ENCODE measurements at places on chromosomes 11 and 22.
A peak's percentile ranks its signal among the peaks of the same experiment; 100 is the strongest.

GRCh38 chr22:50289942-50290630 is 17.4 kb downstream of the PLXNB2 start:
- DNase-seq: no peak

GRCh38 chr11:94179696-94180095 is 51.1 kb downstream of the PANX1 start:
- DNase-seq: no peak

DNA sequence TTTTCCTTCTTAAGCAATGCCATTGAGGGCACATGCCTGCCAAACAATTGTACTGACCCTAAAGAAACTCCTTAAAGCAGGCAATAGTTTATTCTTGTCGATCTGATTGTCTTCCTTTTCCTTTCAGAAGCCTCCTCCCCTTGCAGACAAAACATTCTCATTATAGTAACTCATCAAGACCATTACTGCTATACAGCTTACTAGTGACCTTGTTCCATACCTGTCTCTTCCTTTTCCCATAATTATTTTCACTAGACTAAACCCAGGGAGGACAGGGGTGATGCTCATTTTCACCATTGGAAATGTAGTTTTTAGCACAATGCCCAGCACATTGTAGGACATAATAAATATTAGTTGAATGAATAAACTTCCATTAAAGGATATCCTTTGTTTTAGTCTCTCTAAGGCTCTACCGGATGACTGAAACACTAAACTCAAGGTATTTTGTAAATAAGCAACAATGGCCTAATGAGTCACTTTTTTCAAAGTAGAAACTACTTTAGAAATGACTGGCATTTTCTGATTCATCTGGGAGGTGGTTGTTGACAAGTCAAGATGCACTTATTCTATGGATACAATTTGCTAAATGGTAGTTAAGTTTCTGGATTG is 9.3 kb upstream of the MSANTD4 start:
- no peak for DNase-seq

- DNase-seq: peak; percentile 47
These were observed 3.9 kb upstream of the VSIG10L2 start for GRCh38 chr11:125941619-125942611.

DNA sequence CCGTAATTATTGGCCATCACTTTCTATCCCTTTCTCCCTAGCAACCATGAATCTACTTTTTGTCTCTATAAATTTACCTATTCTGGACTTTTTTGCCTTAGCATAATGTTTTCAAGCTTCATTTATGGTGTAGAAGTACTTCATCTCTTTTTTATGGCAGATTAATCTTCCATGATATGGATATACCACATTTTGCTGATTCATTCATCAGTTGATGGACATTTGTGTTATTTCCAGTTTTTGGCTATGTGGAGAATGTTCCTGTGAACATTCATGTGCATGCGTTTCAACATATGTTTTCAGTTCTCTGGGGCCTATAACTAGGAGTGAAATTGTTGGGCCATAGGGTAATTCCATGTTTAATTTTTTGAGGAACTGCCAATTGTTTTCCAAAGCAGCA is 12.8 kb downstream of the CAPN1 start:
- DNase-seq: no peak

GRCh38 chr11:62427630-62428233 is 8.9 kb downstream of the SCGB1A1 start:
- DNase-seq: peak; percentile 52

DNA sequence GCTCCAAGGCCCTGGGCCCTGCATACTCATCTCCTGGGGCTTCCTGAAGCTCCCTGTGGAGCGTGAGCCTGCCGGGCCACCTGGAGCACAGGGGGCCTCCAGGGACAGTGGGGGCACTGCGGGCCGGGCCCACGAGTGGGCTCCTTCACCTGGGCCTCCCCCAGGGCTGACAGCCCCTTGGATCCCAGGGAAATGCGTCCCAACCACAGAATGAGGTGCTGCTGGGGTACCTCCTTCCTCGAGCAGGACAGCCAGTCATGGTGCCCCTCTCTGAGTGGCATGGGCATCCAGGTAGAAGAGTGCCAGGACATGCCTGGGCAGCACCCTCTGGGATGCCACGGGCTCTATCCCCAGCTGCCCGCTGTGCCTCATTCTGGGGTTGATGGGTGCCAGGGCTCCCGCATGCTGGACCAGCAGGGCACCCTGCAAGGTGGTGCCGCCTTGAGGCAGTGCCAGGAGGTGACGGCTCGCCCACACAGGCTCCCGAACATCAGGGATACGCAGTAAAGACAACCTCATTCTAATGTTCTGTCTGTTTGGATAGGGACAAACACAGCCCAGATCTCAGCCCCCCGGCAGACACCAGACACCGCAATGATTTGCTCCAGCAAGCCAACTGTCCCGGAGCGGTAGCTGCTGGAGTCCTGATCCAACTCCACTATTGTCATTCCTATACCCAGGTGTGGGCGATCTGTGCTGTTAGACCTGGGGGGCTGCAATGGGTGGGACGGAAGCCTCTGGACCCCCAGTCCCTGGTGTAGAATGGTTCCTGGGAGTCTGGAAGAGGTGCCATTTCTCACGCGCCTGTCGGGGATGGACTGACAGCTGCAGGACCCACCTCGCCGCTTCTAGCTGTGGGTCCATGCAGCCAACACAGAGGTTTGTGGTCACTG is 25.8 kb downstream of the KRTAP5-5 start:
- DNase-seq: no peak

- peak; percentile 58 for DNase-seq
These were observed 745 bp upstream of the ZBTB44 start for GRCh38 chr11:130315354-130315970.

DNA sequence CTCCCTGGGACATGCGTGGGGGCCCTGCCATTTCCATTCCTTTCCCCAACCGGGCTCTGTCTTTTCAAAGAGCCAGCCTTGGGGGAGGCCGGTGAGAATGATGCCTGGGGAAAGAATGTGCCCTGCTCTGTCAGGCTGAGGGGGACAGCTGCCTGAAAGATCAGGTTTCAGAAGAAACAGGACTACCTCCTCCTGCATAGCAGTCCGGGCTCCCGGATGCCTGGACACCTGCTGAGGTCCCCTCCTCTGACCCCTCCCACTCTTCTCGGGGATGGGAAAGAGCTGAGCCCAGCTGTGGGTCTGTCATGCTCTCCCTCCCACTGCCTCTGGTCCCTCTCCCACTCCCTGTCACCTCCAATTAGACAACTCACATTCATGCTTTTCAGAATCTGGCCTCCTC is 41.8 kb upstream of the CDON start:
- no peak for DNase-seq

- DNase-seq: no peak
These were observed 8.2 kb downstream of the C1QTNF6 start for GRCh38 chr22:37179622-37180420.

GRCh38 chr11:96156379-96156722 is 186.6 kb downstream of the MAML2 start:
- no peak for DNase-seq

DNA sequence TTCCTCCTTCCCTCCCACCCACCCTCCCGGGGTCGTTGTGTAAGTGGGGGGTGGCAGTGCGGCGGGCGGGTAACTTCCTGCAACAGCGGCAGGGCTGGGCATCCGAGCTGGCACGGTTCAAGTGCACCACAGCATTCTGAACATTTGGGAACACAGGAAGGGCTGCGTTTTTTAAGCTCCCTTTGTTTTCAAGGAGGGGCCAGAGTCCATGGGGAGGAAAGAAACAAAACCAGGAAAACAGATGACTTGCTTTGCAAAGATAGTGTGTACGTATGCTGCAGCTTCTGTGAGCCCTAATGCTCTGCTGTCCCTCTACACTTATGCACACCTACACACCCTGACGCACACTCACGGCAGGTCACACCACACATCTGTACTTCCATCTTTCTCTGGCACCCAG is 152.5 kb downstream of the FBXO7 start:
- no peak for DNase-seq

GRCh38 chr11:112315861-112316739 is 55.4 kb upstream of the PLET1 start:
- no peak for DNase-seq

DNA sequence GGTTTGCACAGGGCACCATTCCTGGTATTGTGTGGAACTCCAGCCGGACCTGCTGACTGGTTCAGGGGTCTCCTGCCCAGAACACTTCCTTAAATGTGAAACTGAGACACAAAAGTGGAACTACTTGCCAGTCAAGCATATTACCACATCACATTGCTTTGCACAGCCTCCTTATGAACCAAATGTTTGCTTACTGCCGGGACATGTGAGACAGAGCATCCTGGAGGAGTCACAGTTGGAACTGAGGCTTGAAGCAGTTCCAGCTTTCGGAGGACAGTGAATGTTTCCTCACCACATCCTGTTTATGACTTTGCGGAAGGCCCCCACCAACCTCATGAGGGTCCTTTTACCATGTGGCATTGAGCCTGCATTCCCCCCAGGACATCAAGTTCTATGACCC is 105.8 kb upstream of the ARHGAP42 start:
- DNase-seq: no peak

DNA sequence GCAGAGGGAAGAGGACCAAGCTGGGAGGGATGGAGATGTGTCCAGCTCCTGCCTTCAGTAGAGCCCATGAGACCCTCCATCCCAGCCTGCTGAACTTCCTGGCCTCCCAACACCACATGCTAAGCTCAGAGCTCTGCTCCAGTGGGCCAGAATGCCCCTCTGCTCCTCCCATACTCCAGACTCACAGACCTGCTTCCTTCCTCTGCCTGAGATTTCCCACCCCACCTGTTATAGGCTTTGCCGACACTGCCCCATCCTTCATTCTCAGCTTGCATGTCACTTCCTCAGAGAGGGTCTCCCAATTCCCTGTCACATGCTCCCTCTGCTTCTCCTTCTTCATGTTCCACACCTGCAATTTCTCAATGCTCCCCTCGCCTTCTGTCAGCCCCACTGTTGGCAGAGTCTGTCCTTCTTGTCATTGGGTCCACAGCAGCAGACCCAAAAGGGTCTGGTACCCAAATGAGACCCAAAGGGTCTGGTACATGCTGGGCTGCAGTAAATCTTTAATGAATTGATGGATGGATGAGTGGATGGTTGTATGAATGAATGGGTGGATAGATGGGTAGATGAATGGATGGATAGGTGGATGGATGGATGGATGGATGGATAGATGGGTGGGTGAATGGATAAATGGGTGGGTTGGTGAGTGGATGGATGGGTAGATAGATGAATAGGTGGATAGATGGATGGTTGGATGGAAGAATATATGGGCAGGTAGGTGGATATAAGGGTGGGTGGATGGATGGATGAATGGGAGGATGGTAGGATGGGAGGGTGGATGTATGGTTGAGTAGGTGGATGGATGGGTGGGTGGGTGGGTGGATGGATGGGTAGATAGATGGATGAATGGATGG is 105.3 kb upstream of the FGF3 start:
- no peak for DNase-seq

DNA sequence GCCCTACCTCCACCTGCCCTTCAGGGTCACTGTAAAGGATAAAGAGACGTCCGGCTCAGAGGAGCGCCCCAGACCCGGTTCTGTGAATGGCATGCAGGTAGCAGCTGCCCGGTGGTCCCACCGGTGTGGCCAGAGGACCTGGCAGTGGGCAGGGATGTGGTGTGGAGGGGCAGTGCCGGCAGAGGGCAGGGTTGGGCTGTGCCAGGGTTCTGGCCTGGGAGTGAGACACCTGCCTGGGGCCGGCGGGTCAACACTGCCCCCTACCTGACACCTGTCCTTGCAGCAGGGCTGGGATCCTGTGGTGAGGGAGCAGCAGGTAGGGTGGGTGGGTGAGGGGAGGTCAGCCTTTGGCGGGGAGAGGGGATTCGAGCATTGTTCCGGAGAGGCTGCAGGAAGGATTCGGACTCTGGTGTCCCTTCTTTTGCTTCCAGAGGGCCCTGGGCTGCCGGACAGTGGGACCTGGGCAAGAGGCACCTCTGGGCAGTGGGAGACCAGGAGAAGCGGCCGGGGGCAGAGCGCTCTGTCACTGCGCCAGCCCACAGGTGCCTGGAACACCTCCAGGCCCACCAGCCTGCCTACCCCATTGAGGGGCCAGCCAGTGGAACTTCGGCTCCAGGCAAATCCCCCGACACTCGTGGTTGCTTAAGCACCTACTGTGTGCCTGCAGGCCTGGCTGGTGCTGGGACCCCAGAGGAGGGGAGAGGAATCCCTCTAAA is 1.6 kb upstream of the PHLDA2 start:
- DNase-seq: peak; percentile 76

DNA sequence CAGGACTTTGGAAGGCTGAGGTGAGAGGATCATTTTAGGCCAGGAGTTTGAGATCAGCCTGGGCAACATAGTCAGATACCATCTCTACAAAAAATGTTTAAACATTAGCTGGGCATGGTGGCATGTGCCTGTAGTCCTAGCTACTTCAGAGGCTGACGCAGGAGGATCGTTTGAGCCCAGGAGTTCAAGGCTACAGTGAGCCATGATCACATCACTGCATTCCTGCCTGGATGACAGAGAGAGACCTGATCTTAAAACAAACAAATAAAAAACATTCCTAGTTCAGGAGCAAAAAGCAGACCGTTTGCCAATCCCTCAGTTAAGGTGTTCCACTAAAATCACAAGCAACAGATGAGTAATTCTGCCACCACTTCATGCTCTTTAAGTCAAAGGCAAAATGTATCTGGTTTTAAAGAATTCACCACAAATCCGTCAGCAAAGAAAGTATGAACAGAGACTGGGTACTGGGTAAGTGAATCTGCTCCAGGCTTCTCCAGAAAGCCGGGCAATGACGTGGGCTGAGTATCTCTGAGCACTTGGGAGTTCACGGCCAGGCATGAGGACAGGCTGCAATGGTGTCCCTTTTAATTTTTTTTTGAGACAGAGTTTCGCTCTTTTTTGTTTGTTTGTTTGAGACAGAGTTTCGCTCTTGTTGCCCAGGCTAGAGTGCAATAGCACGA is 19.5 kb downstream of the CLTCL1 start:
- no peak for DNase-seq

DNA sequence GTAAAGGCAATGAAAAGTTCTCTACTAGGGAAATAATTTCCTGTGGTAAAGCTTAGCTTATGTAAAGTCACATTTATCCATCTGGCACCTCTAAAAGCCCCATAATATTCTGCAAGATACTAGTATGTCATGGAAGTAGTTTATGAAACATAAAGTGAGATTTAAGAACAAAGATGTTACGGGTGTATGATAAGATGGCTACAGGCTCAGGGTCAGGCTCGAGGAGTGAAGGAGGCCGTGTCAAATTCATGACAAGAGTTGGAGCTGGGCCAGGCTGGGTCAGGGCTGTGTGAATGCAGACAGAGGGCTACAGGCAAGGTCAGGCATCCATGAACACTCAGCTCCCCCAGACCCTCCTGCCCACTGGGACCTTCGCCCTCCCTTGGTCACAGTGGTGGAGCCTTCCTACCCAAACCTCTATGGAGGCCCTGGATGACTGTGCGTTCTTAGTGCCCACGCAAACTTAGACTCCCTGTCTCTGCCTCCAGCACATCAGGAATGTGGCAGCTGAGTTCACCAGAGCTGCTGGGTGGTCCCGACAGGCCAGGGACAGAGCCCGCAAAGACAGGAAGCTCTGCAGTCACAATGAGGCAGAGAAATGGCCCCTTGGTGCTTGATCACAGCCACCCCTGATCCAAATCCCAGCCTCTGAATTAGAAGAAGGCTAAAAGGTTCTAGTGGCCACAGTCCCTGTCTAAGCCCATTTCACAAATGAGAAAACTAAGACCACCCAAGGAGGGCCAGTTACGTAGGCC is 14.8 kb downstream of the IGLL5 start:
- no peak for DNase-seq

- DNase-seq: no peak
These were observed 18.5 kb downstream of the PTPRJ start for GRCh38 chr11:47998733-47999359.
